ENCODE measurements at places on chromosomes 2 and 18.

GRCh38 chr2:102771114-102771513, 9.3 kb downstream of the TMEM182 start:
- DNase-seq = no peak

GRCh38 chr2:171149986-171150693, 10.6 kb downstream of the TLK1 start:
- no peak for DNase-seq

DNA sequence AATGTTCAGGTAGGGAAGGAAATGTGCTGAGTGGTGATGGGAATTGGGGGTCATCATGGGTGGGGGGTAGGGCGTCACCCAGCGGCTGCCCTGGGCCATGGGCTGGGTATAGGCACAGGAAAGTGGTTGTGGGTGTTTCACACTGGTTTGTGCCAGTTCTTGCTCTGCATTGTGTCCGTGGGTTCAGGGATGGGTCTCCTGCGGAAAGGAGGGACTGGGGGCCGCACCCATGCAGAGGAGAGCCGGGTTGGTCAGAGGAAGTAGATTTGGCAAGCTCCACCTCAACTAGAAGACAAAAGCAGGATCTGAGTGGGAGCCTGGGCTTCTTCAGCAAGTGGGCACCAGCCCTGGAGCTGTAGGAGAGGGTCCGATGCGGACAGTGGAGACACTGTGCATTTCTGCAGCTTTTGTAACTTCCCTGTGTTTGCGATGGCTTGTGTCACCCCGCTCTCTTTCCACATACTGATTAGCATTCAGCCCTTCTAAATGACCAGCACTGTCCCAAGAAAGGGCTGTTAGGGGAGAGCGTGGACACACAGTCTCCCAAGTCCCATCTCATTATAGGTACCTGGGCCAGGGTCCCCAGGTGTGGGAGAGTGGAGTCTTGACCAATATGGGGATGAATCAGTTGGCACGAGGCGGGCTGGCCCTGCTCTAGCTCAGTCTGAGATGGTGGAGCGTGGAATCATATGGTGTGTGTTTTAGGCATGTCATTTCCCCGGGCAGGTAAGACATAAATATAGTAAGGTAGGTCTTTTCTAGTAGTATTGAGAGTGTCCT, 67.2 kb downstream of the LRRFIP1 start:
- DNase-seq = no peak

- DNase-seq = no peak
Measured at GRCh38 chr18:41992066-41992465, 37.0 kb downstream of the PIK3C3 start.

DNA sequence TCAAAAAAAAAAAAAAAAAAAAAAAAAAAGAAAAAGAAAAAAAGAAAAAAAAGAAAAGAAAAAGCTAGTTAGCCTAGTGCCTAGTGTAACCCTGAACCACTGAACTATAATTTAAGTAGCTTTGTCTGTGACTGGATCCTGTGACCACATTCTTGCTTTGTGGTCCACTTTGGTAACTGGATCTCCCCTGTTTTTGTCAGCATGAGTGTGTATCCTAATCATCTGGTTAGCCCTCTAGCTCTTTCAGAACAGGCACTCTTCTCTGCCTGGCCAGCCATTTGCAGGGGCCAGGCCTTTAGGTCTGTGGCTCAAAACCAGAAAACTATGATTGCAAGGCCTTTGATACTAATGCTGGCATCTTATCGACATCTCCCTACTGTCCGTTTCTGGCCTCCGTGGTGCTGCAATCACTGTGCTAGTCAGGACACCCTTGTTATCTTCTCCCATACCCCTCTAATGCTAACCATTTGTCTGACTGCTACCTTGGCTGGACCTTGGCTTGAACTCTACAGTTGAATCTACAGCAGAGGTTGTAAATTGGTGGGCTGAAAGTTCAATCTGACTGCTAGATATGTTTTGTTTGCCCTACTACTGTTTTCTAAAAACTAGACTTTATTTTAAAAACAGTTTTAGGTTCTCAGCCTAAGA, 40.5 kb downstream of the RBKS start:
- no peak for DNase-seq

DNA sequence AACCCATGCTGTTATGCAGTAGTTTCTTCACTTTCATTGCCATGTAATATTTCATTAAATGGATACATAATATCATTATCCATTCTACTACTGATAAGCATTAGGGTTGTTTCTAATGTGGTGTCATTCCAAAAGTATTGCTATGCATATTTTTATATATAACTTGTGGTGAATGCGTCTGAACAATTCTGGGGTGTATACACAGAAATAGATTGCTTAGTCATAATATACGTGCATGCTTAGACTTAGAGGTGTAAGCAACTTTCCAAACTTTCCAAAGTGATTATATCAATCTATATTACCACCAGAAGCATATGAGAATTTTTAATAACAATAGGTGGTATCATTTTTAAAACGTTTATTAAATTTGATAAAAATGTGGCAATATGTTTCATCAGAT, 540.9 kb downstream of the DSC3 start:
- no peak for DNase-seq

GRCh38 chr2:81355436-81355835, 1050.9 kb upstream of the LRRTM1 start:
- DNase-seq = no peak

GRCh38 chr18:63063171-63063570, 256.4 kb downstream of the BCL2 start:
- no peak for DNase-seq

DNA sequence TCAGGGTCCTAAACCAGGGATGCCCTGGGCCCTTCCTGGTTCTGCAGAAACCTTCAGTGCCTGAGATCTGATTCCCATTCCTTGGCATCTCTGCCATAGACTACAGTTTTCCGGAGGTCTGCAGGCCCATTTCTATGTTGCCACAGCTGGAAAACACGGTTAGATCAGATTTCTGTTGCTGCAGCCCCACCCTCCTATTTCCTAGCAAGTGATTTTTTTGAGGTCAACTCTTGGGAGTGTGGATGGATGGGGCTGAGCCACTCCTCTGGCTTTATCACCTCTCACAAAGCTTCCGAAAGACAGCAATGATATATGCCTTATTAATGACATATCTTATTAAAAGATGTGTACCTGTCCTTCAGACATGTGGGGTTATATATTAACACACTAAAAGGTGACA, 56.3 kb downstream of the ZAP70 start:
- DNase-seq = no peak

DNA sequence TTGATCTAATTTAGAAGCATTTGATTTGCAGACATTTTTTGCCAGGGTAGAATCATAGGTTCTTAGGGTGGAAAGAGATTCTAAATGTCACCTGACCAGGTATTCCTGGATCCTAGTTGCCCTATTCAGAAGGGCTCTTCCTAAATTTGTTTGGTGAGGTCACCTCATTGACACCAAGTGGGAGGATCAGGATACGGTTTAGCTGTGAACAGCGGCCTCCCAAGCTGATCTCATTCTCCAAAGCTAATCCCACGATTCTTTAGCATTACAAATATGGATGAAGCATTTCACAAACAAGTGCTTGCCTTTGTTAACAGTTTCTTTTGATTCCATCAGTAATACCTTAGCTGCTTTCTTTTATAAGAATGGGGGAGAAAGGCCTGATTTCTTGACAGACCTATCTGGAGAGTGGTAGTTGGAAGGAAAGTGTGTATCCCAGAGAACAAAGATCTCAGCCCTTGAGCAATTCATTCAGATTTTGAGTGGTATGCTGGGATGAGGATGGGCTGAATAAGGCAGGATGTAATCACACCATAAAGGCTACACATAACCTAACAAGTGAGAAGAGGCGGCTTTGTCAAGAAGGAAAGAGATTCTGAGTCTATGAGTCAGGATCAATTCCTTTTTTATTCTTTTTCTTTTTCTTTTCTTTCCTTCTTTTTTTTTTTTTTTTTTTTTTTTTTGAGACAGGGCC, 16.6 kb downstream of the KCTD1 start:
- DNase-seq = no peak

- no peak for DNase-seq
Measured at GRCh38 chr2:32922501-32922900, 24.3 kb upstream of the LTBP1 start.

DNA sequence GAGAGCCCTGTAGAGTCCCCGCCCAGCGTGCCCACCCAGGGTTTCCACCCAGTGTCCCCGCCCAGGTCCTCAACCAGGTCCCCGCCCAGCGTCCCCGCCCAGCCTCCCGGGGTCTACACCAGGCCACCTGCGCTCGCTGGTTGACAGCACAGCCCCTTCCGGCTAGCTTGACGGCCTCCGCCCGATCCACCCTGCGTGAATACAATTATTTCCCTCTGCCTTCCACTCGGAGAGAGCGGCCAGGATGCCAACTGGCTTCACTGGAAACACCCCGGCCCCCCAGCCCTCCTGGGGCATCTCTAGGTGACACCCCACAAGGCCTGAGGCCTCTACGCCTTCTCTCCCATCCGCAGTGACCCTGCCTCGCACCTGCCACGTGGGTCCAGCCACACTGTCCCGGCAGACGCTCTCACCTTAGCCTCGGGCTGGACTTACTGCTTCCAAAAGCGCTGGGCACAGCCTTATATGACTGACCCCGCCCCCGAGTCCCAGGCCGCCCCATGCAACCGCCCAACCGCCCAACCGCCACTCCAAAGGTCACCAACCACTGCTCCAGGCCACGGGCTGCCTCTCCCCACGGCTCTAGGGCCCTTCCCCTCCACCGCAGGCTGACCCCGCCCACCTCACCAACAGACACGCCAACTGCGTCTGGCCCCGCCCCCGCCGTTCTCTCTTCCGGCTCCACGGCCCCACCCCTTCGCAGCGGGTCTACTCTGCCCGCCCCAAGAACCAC, 188.1 kb downstream of the LAMA1 start:
- DNase-seq = no peak

- DNase-seq = no peak
Measured at GRCh38 chr2:383178-383577, 95.3 kb upstream of the ALKAL2 start.

- no peak for DNase-seq
Measured at GRCh38 chr2:99833586-99834201, 308.7 kb downstream of the AFF3 start.

- DNase-seq = no peak
Measured at GRCh38 chr18:35962320-35962719, 10.2 kb upstream of the RMP24 start.

DNA sequence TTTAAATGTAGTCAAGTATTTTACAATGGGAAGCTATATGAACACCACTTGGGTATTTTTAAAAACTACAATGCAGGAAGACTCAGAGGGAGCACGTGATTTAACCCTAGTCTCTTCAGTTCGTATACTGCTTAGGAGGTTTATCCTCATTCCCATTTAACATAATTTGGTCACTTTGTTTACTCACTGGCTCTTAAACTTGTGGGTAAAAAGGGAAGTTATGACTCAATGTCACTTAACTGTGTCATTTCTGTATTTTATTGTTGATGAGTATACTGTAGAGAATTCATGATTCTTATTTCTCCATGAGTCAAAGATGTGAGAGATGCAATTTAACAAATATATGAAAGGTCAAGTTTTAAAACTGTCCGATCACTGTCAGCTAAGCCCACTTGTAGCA, 48.2 kb downstream of the SLC66A3 start:
- DNase-seq = no peak

DNA sequence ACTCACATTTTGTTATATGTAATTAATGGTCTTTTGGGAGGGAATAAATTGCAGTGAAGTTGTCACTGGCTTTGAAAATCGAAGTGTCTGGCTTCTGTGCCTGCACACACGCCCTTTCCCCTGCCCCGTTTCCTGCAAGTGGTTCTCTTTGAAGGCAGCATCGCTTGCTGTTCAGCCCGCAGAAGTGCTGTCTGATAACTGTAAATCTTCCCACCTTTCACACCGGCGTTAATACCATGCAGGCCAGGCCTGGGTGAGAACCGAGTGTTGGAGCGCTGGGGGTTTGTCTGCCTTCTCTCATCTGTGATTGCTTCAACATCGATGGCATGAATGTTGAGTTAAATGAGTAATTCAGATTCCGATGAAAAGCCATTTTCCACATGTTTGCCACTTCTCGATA, 37.9 kb upstream of the RPL31 start:
- DNase-seq = no peak

- no peak for DNase-seq
Measured at GRCh38 chr2:120348737-120349439, 3.0 kb downstream of the INHBB start.

DNA sequence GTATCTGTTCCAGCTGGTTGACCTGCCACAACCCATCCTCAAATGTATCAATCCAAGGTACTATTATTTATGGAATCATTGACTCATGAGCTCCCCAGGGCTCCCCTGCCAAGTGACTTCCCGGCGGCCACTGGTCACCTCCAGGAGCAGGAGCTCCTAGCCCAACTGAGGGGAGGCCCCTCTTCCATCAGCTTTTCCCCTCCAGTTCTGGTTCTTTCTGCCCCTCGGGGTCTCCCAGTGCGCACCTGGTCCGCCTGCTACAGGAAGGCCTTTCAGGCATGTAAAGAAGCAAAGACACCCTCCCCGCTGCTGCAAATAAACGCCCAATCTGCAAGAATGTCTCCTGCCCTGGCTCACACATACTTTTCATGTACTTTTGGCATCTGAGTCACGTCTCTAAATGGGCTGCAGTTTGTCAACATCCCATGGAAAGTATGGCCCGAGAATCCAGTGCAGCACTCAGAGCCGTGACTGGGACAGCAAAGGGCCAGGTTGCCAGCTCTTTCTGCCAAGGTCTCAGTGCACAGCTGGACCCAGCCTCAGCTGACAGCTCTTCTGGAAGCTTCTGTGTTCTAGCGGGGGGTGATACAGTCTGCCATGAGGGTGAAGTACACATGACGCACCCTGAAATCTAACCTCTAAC, 41.4 kb downstream of the KLHL29 start:
- no peak for DNase-seq

DNA sequence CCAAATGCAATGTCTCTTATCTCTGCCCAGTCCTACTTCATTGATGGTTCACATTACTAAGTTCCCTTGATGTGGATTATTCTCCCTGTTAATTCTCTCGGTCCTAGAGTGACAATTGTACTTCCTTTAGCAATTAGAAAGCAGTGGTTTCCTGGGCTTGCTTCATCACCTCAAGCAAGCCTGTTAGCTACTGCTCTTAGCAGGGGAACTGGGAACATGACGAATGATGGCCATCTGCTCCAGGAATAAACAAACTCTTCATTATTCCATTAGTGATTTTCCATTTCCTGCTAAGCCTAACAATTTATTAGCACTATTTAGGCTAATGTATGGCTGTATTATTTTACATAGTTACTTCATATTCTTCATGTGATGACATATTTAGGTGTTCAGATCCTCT, 331.8 kb downstream of the MTX2 start:
- no peak for DNase-seq

GRCh38 chr2:54701029-54701428, 22.4 kb upstream of the EML6 start:
- DNase-seq = no peak

DNA sequence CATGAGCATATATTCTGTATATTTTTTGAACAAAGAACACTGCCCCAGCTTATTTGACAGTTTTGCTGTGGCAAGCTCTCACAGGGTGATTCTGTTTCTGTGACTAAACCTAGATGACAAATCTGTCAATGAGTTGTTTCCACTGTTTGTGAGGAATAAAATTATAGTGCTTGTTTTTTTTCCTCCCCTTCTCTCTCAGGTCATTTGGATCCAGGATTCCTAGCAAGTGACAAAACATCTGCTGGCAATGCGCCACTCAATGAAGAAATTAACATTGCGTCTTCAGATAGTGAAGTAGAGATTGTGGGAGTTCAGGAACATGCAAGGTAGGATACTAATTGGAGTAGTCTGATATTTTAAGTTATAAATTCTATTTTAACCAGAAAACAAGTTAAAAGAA, 149.3 kb downstream of the HAUS1 start:
- no peak for DNase-seq
